ENCODE measurements at places on chromosomes 13 and 19. TPM values are rescaled to one million over a fixed set of nuclear protein-coding genes. Genes with fewer than 3 reads are reported as not detected.

- DNase-seq = peak; percentile 97
Observed at GRCh38 chr19:6516018-6516658, 14.0 kb upstream of the TUBB4A start.

TDRD3 gene
- 85.7 TPM for total RNA-seq

DNA sequence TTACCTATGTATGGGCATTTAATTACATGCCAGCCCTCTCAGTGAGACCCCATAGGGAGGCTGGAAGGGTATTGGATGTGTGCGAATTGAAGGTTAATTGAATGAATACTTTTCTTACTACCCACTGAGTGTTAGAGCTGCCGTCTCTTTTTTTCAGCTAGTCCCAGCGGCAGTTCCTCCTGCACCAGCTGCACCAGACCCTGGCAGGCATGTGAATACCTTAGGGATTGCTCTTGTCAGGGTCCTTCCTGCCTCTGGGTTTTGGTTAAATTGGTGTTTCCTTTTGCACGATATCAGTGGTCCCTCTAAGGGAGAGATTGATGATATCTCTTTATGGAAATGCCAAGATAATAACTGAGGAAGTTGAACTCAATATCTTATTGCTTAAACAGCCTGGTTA, 9.8 kb upstream of the CXCL17 start:
- no peak for DNase-seq

- DNase-seq = no peak
Observed at GRCh38 chr13:75194717-75195462, 287.1 kb downstream of the TBC1D4 start.

EFNB2 gene
- 0.45 TPM for total RNA-seq

DNA sequence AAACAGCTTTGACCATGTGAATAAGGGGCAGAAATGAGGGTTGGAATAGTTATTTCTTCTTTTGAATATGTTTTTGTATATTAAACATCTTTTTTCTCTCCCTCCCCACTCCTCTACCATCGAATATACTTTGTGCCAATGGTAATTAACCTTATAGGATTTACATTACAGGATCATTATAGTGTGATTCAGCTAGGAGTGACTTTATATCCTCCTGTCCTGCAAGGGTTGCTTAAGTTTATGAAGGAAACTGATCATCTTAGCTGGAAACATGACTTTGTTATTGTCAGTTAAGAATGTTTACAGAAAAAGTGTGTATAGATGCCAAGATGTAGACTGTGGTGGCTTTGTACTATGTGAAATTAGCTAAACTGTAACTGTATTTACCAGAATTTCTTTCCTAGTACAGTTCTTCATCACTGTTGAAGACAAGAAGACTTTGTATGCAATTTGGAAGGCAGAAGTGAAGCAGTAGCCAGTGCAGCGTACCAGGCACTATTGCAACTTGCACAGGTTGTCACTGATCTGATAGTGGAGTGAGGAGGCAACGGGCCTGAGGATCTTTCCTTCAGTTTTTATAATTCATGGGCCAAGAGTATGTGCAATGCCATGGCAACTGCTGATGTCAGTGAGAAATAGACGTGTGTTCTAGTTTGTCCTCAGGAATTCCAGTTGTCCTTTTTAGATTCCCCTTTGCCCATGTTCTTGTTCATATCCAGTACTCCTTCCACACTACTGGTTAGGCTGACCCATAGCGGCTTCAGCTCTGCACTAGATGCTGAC, 8.2 kb upstream of the PAN3 start:
- peak; percentile 38 for DNase-seq

KCNK6 gene
- 0.16 TPM for total RNA-seq

ZNF536 gene
- 2.7 TPM for total RNA-seq

TFPT gene
- total RNA-seq = 39.5 TPM

WDR88 gene
- not detected for total RNA-seq

SLC15A1 gene
- total RNA-seq = not detected
